ENCODE measurements at places on chromosomes 5 and 9.
A peak's percentile ranks its signal among the peaks of the same experiment; 100 is the strongest.

GRCh38 chr9:136619742-136620440 lies 42.8 kb upstream of the EGFL7 start:
- no peaks in the 10 kb centered on the region for H3K27me3 ChIP-seq
- H3K4me1 ChIP-seq: peaks cover 34% of the 10 kb centered on the region
- no peak overlapping the region for H3K4me3 ChIP-seq
- peak; percentile 19 for DNase-seq
- no peak overlapping the region for H3K27ac ChIP-seq
- no peaks in the 10 kb centered on the region for H3K36me3 ChIP-seq

GRCh38 chr5:95803271-95804148 lies 19.0 kb downstream of the GLRX start:
- H3K4me1 ChIP-seq: peaks cover 1% of the 10 kb centered on the region
- H3K36me3 ChIP-seq: peaks cover 15% of the 10 kb centered on the region
- H3K4me3 ChIP-seq: no peak overlapping the region
- no peak for DNase-seq

DNA sequence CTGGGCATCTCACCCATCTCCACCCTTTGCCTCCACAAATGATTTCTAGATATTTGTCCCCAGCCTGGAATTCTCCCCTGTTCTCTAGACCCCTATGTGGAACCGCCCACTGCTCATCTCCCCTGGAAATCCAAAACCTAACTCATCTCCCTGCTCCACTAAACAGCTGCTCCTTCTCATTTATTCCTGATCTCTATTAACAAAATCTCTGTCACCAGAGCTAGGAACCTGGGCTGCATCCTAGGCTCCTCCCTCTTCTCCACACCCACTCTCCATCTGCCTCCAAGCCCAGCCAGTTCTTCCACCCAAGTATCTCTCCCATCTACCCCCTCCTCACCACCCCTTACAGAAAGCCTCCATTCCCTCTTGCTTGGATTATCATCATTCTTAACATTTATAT lies 24.0 kb upstream of the SYNPO start:
- H3K36me3 ChIP-seq: no peaks in the 10 kb centered on the region
- DNase-seq: no peak
- H3K4me1 ChIP-seq: peaks cover 60% of the 10 kb centered on the region
- no peaks in the 10 kb centered on the region for H3K27me3 ChIP-seq

DNA sequence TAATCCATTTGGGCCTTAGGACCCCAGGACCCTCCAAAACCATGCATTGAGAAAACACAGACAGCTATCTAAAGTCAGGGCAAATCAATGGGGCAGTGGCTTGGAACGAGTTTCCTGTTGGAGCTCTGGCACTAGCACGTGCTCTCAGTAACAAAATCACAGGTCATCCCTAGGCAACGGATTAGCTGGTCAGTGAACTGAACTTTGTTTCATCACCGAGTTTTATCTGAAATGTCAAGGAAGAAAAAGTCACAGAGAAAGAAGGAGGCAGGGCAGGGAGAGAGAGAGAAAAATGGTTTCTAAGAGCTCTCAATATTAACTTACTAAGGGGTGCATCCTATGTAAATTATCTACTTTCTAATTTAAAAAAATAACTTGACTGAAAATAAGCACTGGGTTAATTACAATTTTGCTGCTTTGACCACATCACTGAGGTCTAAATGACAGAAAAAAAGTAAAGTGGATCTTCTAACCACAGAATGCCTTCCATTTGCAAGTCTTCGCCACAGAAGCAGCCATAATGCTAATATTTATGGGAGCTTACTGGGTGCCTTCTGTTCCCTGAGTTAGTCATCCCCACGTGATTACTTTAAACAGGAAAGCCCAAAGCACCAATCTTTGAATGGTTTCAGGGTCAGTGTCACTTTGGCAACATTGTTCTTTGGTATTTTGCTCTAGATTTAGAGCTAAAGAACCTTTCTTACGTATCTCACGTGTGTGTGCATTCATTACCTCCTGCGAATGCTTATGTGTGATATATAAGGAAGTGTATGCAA lies 503.9 kb downstream of the RASEF start:
- H3K4me1 ChIP-seq: peaks cover 43% of the 10 kb centered on the region
- no peak for DNase-seq
- no peaks in the 10 kb centered on the region for H3K27me3 ChIP-seq
- no peaks in the 10 kb centered on the region for H3K36me3 ChIP-seq
- H3K27ac ChIP-seq: no peak overlapping the region

- peaks cover 8% of the 10 kb centered on the region for H3K4me1 ChIP-seq
- no peaks in the 10 kb centered on the region for H3K27me3 ChIP-seq
- no peak for DNase-seq
These were observed 58.1 kb downstream of the KCNN2 start for GRCh38 chr5:114419959-114420358.

DNA sequence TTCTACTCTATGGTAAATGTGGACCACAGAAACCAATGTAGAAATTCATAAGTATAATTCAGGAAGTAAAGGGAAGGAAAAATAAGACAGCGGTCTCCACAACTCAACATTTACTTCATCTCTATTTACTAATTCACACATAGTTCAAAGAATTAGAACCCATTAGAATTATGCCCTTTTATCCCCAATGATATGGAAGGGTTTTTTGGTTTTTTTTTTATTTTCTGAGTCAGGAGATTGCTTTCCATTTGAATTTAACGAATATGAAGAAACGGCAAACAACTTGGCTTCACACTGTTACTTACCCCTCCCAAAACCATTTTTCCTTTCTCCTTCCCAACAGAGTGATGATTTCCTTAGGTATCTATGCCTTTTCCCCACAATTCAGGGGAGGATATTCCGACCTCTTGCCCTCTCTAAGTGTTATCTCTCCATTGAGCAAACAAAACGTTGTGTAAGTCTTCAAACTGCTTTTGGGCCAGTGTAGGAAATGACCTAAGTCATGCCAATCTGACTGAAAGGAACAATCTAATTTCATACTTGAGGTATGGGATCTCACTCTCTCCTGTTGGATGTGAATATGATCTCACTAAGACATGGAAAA lies 72.0 kb downstream of the CETN3 start:
- H3K36me3 ChIP-seq: no peaks in the 10 kb centered on the region
- no peak for DNase-seq
- H3K27me3 ChIP-seq: peaks cover 2% of the 10 kb centered on the region
- H3K27ac ChIP-seq: no peak overlapping the region

DNA sequence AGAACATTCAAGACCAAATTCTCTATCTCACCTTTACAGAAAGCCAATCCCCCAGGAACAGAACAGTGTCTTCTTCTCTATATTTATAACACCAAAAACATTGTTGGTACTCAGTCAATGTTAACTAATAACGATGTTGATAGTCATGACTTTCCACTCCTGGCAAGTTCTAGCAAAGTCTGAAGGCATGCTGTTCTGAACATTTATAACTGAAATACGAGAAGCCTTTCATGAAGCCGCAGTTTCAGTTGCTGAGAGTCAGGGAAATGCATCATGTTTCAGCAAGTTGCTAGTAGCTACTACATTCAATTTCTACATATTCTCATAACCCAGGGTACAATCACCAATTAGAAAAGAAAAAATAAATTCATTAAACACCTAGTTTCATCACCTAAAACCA lies 301.4 kb downstream of the PDE4D start:
- peak overlapping the region; percentile 94 for H3K27ac ChIP-seq
- H3K4me1 ChIP-seq: peaks cover 33% of the 10 kb centered on the region
- H3K36me3 ChIP-seq: peaks cover 8% of the 10 kb centered on the region
- H3K27me3 ChIP-seq: no peaks in the 10 kb centered on the region

DNA sequence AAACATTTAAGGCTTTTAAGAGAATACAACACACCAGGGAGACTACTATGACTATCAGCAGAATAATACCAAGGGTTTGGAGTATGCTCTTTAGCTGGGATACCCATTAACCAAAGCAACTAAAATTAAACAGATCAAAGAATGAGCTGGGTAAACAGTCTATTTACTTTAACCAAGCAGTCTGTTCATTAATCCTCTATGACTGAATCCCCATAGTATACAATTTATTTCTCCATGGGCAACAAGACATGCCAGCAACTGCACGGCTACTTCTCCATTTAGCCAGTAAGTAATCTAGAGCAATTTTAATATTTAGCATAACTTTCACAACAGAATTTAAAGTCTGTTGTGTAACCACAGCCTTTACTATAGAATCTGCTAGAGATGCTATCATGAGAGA lies 77.6 kb downstream of the CDO1 start:
- no peak overlapping the region for H3K27ac ChIP-seq
- no peak overlapping the region for H3K4me3 ChIP-seq
- H3K27me3 ChIP-seq: peaks cover 32% of the 10 kb centered on the region
- H3K4me1 ChIP-seq: no peaks in the 10 kb centered on the region
- H3K36me3 ChIP-seq: no peaks in the 10 kb centered on the region
- DNase-seq: no peak

DNA sequence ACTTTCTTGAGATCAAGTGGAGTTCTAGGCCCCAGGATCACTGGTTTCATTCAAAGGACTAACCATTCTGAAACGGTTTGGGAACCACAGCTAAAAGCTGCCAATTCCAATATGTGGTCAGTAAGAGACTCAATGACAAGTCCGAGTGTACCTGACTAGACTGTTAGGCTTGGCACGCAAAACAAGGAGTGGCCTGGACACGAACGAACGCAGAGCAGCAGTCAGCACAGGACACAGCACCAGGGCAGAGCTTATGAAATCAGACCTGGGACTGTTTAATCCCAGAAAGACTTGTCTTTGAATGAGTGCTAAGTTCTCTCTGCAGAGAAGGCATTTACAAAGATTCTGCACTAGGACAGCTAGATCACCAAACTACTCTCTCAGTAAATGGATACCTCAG lies 213.8 kb downstream of the GAPVD1 start:
- H3K27ac ChIP-seq: peak overlapping the region; percentile 40
- peaks cover 14% of the 10 kb centered on the region for H3K36me3 ChIP-seq
- peaks cover 84% of the 10 kb centered on the region for H3K4me1 ChIP-seq

GRCh38 chr5:79076819-79077218 lies 7.3 kb downstream of the BHMT2 start:
- no peak overlapping the region for H3K27ac ChIP-seq
- no peak for DNase-seq
- no peaks in the 10 kb centered on the region for H3K4me1 ChIP-seq
- H3K4me3 ChIP-seq: no peak overlapping the region
- no peaks in the 10 kb centered on the region for H3K27me3 ChIP-seq

DNA sequence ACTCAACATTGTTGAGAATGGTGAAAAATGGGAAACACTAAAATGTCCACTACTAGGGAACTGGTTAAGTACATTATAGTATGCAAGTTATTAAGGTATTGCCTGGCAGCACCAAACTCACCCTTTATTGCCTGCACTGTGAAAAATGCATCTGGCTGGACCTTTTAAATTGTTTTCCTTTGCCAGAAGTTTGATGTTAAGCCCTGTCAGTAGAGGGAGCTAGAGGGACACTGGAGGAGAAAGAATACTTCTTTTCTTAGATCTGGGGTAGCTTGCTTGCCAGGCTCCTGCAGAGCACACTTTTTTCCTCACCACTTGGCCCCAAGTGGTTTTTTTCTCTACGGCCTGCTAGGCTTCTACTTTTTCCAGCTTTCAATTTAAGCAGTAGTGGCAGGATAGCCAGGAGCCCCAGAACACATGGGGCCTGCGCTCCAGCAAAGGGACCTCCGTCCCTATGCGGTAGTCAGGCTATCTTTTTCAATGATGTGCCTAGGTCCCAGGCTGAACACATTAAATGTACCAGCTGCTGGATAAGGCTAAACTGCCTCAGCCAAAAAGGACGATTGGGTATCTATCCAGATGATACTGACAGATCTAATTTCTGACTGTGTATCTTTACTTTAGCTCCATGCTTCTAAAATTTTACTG lies 8.0 kb upstream of the HABP4 start:
- no peaks in the 10 kb centered on the region for H3K36me3 ChIP-seq
- no peak overlapping the region for H3K27ac ChIP-seq
- no peaks in the 10 kb centered on the region for H3K27me3 ChIP-seq
- H3K4me1 ChIP-seq: no peaks in the 10 kb centered on the region

DNA sequence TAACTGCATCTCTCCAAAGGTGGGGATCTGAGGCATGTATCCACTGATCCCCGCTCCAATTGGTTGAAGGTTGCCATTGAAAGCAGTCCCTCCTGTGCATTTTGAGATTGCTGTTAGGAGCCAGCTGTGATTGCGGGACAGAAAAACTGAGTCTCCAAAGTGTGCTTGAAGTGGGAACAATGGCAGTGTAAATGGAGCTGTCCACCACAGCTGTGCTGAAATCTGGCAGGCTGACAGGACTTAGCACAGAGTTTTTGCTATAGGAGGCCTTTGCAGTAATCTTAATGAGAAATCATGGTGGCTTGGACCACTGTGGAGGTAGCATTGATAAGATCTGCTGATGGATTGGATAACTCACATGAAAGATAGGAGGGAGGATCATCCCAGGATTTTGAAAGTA lies 3.3 kb downstream of the RNF20 start:
- H3K4me3 ChIP-seq: no peak overlapping the region
- DNase-seq: no peak
- peaks cover 5% of the 10 kb centered on the region for H3K36me3 ChIP-seq
- H3K27me3 ChIP-seq: no peaks in the 10 kb centered on the region

DNA sequence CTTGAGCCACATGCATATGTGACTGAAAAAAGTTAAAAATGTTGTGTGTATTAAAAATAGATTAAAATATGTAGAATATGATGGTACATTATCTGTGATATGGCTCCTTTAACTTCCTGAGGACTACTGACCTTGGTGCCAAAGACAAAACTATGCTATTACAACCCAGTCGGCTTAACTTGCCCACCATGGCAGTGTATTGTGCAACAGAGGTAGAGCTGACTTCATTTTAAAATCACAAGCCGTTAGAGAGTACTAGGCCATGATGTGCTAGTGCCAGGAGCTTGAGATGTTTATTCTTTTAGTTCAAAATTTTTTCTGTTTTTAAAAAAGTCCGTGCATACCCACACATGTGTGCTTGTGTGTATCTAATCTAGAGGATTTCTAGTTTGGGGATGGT lies 46.3 kb downstream of the NAA35 start:
- no peak overlapping the region for H3K27ac ChIP-seq
- no peak overlapping the region for H3K4me3 ChIP-seq
- no peak for DNase-seq
- H3K27me3 ChIP-seq: no peaks in the 10 kb centered on the region
- no peaks in the 10 kb centered on the region for H3K4me1 ChIP-seq
- peaks cover 68% of the 10 kb centered on the region for H3K36me3 ChIP-seq

DNA sequence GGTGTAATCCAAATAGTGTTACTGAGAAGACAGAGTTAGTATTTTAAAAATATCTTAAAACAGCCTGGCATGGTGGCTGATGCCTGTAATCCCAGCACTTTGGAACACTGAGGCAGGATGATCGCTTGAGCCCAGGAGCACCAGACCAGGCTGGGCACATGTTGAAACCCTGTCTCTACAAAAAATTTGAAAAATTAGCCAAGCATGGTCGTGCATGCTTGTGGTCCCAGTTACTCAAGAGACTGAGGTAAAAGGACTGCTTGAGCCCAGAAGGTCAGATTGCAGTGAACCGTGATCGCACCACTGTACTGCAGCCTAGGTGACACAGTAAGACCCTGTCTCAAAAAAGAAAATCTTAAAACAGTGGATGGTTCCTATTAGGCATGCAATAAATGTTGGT lies 12.4 kb downstream of the IFNA1 start:
- DNase-seq: no peak
- H3K4me3 ChIP-seq: no peak overlapping the region
- no peaks in the 10 kb centered on the region for H3K27me3 ChIP-seq
- no peak overlapping the region for H3K27ac ChIP-seq
- peaks cover 4% of the 10 kb centered on the region for H3K36me3 ChIP-seq
